ENCODE measurements at places on chromosomes 2 and 18. TPM values are rescaled to one million over a fixed set of nuclear protein-coding genes. Genes with fewer than 3 reads are reported as not detected.

- DNase-seq: peak; percentile 72
Measured at GRCh38 chr2:199988151-199988550, 32.8 kb downstream of the MAIP1 start.

Gene PPP4R1
- 57.2 TPM for polyA plus RNA-seq

GRCh38 chr2:108904680-108905079, 84.3 kb downstream of the EDAR start:
- DNase-seq: no peak

GRCh38 chr18:51569153-51569552, 371.7 kb upstream of the MEX3C start:
- DNase-seq: no peak

GRCh38 chr18:6616981-6617380, 112.5 kb upstream of the ARHGAP28 start:
- no peak for DNase-seq

DNA sequence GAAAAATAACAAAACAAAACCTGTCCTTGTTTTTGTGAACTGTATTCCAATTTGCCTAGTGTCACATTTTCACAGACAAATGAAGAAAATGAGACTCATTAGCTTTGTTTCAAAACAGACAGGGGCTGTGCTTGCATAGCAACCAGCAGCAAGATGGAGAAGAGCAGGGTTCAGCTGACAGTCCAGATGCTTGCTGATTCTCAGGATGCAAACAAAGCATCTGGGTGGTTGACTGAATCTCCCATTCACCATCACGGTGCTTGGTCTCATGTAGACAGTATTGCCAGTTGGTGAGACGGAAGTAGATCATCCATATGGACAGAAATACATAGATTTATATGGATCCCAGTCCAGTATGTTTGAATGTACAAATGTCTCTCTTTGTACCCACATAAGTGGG, 326.8 kb downstream of the CCDC85A start:
- no peak for DNase-seq
